ENCODE measurements at places on chromosomes 3 and 15.

DNA sequence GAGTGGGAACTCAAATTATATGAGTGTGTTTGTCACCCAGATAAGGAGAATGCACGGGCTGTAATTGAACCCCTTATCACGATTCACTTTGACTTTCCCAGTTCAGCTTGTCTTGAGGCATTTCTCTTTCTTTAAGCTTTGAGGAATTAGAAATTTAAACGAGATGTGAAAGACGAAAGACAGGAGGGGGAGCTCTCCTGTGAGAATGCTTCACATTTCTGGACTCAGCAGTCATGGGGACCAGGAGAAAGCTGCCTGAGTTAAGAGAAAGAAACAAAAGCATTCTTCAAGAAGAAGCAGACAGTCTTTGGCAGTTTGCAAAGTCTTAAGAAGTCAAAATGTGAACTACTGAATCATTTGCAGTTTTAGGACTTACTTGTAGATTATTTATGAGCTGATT lies 205.6 kb downstream of the NECTIN3 start:
- peak; percentile 70 for DNase-seq

DNA sequence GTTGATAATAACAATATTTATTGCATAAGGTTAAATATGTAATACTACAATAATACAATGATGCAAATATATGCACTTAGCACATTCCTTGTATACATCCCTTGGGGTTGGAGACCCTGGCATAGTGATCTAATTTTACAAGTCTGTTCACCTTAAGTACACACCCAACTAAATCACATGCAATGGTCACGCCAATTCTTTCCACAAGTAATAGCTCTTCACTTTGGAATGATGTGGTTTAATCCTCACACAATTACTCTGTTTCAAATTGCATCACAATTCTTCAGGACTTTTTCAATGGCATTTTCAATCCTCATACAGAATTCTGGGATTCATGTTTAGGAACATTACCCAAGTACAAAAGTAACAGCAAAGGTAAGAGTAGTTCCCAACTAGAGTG lies 27.3 kb upstream of the SPRED1 start:
- peak; percentile 31 for DNase-seq

DNA sequence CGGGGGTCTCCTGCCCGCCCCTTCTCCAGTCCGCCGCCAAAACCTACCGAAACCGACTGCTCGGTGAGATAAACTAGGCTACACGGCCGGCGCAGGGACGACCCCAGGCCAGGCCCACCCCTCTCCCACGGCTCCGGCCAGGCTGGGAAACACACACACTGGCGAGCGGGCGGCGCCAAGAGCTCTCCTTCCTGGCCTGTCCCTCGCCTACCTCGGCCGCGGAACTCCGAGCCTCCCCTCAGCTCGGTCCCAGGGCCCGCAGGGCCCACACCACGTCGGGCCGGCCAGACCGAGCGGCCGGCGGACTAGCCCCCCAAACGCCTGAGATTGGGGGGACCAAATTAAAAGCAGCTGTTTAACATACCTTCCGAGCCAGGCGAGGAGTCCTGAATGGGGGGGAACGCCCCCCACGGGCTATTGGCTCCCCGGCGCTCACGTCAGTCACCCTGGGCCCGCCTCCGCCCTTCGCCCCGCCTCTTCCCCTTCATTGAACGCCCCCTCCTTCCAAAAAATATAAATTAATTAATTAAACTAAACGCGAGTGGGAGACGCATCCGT lies 4.0 kb upstream of the SIN3A start:
- DNase-seq: peak; percentile 83

DNA sequence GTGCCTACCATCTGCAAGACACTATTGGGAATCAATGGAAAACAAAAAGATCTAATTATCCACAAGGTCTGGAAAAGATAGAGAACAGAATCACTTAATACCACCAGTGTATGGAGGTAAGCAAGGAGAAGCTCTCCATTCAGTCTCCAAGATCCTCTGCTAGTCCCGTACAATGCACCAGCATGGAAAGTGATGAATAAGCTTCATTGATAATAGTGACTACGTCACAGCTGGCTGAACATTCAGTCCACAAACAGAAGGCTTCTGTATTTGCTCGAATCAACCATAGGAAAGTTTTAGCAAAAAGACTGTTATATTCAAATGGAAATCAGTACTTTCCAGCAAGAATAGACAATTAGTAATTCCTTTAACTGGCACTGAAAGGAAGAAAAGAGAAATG lies 42.9 kb downstream of the IGSF11 start:
- no peak for DNase-seq

- peak; percentile 26 for DNase-seq
Measured at GRCh38 chr3:48135552-48136495, 52.4 kb downstream of the CDC25A start.
